ENCODE measurements at places on chromosomes 1 and 21. TPM values are rescaled to one million over a fixed set of nuclear protein-coding genes. Genes with fewer than 3 reads are reported as not detected.

DNA sequence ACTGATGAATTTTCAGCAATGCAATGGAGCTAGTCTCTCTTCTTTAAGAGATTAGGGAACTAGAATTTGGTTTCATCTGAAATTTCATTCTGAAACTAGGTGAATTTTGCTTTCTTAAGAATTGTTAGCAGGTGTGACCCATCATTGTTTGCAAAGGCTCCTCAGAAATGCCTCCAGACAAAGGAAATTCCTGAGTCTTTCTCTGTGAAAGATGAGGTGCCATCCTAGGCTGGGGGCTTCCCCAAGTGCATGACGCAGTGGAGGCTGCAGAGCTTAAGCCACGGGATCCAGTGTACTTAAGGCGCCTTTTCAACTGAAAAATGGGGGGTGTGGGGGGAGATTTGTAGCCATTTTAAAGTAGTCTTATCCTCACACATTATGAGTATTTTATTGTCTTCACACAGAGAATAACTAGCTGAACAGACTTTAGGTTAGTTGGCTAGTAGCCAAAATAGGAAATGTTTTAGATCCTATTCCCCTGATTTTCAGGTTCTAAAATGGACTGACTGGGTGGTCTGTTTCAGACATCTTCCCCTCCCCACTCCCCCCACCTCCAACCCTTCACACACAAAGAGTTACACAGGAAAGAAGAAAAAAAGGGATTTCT, 202.0 kb downstream of the NFIA start:
- no peak for ATAC-seq

GRCh38 chr1:227317011-227317451, 1.3 kb downstream of the CDC42BPA start:
- ATAC-seq = no peak

DNA sequence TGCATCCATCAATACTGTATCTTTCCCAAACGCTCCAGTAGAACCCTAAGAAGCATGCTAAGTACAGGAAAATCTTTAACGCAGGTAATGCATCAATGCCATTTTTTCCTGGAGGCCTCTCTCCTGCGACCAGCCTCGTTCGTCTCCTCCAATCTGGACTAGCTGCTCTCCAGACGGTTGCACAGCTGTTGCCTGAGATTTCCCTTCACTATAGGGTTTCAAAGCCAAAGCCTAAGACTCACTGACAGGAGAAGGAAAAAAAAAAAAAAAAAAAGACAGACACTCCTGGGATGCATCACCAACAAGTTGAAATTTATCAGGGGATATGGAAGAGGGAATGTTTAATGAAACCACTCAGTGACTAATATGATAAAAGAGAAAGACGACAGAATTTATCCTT, 93.0 kb downstream of the APP start:
- peak; percentile 84 for ATAC-seq

GRCh38 chr1:154497026-154497806, 4.8 kb upstream of the TDRD10 start:
- no peak for ATAC-seq

GRCh38 chr1:36572906-36573305, 90.2 kb upstream of the CSF3R start:
- no peak for ATAC-seq

Gene UCK2
- 67.1 TPM for total RNA-seq
